NCI-H146 (cell line): ENCODE measurements at places on chromosomes 2 and 18.

- DNase-seq, result no peak
Measured at GRCh38 chr2:112772322-112772721, 7.9 kb upstream of the CKAP2L start.

DNA sequence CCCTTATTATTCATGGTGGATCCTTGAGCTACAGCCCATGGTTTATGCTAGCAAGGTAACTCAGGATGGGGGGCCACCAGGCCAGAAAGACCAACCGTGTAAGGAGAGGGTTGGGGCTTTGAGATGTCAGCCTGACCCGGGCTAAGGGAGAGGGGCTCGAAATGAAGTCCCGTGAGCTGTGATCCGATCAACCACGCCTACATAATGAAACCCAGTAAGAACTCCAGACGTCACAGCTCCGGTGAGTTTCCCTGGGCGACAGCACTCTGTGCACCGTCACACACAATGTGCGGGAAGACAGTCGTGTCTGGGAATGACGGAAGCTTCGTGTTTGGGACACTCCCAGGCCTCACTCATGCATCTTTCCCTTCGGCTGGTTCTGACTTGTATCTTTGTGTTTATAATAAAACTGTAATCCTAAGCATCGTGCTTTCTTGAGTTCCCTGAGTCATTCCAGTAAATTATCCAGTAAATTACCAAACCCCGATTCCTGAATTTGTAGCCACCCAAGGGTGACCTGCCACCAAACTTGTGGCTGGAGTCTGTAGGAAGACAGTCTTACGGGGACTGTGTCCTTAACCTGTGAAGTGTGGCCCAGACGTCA, 44.2 kb downstream of the CYP27C1 start:
- no peak for DNase-seq

- DNase-seq, result no peak
Measured at GRCh38 chr2:30222031-30222430, 9.3 kb upstream of the LBH start.

- no peak for DNase-seq
Measured at GRCh38 chr2:203562268-203562667, 27.2 kb upstream of the RAPH1 start.

GRCh38 chr2:120853306-120854013, 117.8 kb downstream of the GLI2 start:
- no peak for DNase-seq

DNA sequence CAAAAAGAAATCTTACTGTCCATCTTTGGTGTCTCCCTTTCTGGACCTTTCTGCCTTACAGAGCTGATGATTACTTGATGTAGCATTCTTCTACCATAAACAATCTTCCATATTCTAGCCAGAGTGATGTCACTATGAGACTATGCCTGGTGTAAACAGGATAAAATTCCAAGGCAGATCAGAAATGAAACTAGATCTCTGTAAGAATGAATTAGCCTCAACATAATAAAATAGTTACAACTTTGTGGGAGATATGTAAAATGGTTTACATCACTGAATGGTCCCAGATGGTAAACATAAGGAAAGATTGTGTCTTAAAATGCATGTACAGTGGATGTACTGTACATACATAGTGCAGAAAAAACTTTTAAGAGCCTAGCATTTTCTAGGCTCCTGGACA, 112.3 kb upstream of the ZNF521 start:
- no peak for DNase-seq

- DNase-seq, result no peak
Measured at GRCh38 chr2:28273751-28274150, 118.9 kb upstream of the FOSL2 start.

- no peak for DNase-seq
Measured at GRCh38 chr2:126887506-126887905, 11.2 kb upstream of the TEX51 start.

DNA sequence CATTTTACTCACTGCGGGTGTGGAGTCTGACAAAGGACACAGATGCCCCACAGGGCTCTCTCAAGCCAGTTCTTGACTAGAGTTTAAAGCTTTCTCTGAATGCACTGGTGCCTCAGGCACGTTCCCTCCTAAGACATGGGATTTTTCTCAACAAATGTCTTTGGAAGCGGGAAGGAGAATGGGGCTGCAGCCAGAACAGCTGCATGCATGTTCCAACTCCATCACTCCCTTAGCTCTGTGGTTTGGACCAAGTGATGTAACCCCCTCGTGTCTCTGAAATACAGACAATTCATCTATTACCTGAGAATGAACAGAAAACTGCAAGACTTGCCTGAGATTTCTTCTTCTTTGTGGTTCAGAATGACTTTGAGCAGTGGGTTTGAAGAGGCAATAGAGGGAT, 141.7 kb upstream of the SERPINE2 start:
- DNase-seq, result no peak

- no peak for DNase-seq
Measured at GRCh38 chr2:192749611-192750200, 555.0 kb upstream of the TMEFF2 start.

DNA sequence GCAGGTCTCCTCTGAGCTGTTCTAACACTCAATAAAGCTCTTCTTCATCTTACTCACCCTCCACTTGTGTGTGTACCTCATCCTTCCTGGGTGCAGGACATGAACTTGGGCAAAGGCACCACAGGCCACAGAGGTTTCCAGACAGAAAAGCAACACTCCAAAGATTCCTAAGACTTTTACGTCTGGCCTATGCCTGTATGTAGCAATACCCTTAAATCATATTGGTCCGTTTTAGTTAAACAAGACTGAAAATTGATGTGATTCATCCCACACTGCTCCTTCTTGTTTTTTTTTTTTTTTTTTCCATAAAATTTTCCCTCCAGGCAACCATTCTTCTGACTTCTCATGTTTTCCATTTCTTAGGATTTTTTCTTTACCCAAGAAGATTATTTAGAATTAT, 404.3 kb downstream of the PID1 start:
- no peak for DNase-seq

DNA sequence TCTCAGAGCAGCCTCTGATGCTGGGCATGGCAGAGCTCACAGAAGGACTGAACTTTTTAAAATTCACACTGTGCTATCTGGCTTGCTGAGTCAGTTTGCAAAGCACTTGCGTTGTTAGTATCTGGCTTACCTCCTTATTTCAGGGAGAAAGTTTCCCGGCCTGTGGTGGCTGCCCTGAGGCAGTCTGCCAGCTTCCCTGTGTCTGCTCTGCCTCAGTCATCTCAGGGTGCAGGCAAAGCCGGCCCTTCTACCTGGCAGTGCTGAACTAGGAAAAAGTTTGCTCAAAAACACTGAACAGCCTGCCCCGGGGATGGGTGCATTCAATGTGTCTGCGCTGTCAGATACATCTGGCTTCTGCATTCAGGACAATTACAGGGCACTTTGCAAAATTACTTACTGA, 90.2 kb upstream of the UXS1 start:
- DNase-seq, result no peak

DNA sequence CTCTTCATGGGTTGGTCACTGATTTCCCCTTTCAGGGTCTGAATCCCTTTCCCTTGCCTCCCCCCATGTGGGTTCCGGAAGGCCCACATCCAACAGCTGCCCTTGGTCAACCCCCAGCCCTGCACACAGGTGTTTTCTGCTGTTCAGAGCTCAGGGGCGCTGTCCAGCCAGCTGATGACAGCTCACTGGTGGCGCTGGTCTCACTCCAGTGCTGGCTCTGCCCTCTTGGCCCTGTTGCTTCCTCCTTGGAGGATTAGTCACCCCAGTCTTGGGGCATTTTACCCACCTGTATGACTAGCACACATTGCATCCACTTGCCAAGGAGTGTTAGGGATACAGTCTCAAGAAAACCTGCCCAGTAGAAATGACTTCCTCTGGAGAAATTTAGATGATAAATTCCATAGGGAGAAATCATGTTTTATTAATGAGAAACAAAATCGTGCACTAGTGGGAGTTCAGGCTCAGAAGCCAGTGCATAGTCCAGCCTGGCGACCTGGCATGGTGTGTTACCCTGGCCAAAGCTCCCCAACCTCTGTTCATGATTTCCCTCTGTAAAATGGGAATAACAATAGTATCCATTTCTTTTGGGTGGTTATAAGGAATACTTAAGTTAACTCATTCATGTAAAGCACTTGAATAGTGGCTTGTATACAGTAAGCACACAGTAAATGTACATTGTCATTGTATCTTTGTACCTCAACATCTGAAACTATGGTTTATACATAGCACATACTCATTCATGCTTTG, 21.6 kb downstream of the CRIM1 start:
- DNase-seq, result no peak

- no peak for DNase-seq
Measured at GRCh38 chr2:120709608-120710041, 26.0 kb upstream of the GLI2 start.

DNA sequence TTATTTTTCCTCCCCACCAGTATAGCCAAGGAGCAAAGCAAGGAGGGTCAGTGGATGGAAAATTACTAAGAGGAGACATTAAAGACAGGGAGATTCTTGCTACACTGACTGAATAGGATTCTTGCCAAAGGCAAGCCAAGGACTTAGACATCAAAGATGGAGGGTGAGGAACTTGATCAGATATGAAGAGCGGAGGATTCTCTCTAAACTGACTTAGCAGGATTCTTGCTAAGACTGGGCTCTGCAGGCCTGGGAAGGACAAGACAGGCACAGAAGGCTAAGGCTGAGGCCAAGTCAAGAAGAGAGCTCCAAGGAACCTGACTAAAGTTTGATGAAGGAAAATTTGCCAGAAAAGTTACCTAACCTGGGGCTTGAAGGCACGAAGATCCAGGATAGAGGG, 143.9 kb upstream of the RMP24 start:
- DNase-seq, result no peak

DNA sequence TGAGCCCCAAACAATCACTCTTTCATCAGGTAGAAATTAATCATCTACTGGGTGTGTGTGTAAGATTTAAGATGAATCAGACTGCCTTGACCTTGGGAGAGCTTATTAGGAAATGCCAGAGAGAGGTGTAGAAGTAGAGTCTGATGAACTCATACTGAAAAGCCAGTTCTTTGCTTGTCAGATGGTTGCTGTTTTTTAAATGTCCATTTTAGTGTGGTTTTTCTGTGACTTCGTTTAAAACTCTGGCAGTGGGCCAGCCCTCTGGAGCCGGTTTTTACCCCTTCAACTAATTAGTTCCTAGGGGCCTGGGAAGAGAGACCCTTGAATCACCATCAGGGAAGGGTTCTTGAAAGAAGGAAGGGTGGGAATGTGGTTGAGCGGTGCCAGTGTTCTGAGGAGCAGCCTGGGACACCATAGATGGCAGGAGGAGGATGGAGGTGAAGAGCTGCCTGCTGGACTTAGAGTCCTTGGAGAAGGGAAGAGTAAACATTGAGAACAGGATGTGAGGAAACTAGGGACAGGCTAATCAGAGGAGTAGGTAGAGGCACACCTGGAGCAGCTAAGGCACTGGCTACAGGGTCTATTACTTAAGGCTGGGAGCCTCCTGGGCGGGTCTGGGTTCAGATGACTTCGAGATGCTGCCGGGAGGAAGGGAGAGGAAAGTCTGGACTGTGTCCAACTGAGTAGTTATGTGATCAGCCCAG, 66.1 kb downstream of the LRRFIP1 start:
- DNase-seq, result peak; percentile 25

GRCh38 chr2:191333911-191334357, 88.7 kb downstream of the MYO1B start:
- DNase-seq, result no peak

DNA sequence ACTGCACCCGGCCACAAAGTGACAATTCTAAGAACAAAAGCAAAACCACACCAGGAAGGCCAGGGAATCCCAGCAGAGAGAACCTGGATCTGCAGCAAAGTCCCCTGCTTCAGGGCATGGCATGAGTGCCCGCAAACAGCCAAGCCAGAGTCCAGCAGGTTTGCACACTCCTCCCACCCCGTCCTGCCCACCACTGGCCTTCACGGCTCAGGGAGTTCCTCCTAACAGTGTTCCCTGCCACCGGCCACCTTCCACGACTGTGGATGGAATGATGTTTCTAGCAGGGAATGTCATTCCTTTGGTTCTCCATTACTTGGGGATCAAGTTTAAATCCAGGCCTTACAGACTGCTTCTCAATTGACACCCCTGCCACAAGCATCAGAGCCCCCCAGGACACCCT, 42.0 kb upstream of the B3GNT7 start:
- DNase-seq, result no peak

GRCh38 chr2:219079417-219079816, 18.7 kb upstream of the IHH start:
- no peak for DNase-seq

DNA sequence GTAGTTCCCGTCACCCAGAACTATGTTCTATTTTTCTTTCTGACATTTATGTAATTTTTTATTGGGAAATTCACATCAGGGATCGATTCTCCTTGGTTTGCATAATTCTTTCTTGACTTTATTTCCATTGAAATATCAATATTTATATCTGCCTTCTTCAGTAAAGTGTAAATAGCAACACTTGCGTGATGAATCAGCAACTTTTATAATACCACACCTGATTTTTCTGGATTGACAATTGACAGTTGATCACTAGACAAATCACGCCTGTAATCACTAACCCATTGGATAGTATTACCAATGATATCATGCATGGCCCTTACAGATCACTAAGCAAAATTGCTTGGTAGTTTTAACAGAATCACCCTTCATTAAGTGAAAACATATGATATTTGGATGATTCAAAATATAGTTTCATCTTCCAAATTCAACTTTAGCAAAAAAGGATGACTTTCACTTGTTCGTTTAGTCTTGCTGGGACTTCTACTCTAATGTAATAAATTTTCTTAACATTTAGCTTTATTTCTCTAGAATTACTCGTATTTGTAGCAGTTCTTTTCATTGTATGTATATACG, 139.0 kb upstream of the RASGRP3 start:
- DNase-seq, result no peak

GRCh38 chr2:229783108-229783721, 68.9 kb upstream of the DNER start:
- DNase-seq, result no peak

DNA sequence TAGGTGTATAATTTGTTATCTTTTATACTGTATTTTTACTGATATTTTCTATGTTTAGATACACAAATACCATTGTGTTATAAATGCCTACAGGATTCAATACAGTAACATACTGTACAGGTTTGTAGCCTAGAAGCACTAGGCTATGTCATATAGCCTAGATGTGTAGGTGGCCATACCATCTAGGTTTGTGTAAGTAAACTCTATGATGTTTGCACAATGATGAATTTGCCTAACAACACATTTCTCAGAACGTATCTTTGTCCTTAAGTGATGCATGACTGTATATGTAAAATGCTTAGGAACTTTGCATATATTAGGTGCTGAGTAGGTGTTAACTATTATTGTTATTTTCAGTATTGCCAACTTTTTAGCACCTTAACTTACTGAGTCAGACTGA, 17.3 kb downstream of the UNC80 start:
- no peak for DNase-seq

DNA sequence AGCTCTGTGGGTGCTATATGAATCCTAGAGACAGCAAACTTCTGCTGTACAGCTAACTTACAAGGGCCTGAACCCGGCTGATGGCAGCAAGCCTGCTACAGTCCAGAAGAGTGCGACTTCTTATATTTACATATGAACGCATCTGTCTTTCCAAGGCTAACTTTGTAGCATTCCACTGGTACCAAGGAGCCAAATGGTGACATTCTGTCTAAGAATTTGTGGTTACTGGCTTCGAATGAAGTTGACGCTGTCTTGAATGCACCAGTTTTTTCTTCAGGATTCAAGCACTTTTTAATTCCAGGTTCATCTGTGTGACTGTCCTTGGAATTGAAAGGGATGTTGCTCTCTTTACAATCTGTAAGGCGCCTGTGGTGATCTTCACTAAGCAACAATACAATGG, 42.4 kb downstream of the THUMPD2 start:
- no peak for DNase-seq

GRCh38 chr2:234292205-234292961, 204.5 kb downstream of the ARL4C start:
- DNase-seq, result peak; percentile 44

GRCh38 chr2:231691251-231691772, 17.0 kb upstream of the PTMA start:
- no peak for DNase-seq
